Stimulated activated CD8-positive, alpha-beta memory T cell treated with anti-CD3 and anti-CD28 coated beads, Interleukin-7, amount 100 ng/mL, for 48 hours (primary cell): ENCODE measurements at places on chromosomes 5 and 9.

DNA sequence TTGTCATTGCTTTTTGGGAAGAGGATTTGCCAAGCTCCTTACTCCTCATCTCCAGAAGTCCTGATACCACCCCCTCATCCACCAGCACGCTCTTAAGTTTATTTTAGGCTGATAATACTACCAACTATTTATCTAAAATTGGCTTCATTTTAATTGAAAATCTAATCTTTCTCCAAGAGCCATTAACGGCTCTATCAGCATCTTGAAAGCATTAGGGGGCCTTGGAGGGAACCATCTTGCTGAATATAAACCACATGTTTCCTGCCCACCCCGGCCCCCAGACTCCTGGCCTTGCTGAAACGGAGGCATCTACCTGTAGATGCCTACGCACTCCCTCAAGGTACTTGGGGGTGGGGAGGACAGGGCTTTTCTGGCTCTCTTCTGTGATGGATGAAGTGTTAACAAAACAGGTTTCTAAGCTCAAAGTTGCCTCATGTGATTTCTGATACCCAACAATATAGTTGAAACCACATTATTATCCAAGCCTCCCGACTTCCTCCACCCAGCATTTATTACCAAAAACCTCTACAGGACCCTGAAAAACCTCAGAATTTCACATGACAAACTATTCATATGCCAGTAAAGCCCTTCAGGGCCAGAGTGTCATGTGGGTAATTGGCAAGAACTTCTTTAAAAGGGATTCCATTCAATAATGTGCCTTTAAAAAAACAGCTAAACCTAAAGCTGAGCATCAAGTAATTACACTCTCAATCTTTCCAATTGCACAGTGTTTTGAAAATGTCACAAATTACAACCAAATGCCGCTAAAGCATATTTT is 96.7 kb downstream of the SAXO1 start:
- DNase-seq, result no peak

- DNase-seq, result no peak
Measured at GRCh38 chr5:34599471-34600117, 56.5 kb upstream of the RAI14 start.

GRCh38 chr9:113471566-113471965 is 8.0 kb downstream of the RGS3 start:
- DNase-seq, result no peak

DNA sequence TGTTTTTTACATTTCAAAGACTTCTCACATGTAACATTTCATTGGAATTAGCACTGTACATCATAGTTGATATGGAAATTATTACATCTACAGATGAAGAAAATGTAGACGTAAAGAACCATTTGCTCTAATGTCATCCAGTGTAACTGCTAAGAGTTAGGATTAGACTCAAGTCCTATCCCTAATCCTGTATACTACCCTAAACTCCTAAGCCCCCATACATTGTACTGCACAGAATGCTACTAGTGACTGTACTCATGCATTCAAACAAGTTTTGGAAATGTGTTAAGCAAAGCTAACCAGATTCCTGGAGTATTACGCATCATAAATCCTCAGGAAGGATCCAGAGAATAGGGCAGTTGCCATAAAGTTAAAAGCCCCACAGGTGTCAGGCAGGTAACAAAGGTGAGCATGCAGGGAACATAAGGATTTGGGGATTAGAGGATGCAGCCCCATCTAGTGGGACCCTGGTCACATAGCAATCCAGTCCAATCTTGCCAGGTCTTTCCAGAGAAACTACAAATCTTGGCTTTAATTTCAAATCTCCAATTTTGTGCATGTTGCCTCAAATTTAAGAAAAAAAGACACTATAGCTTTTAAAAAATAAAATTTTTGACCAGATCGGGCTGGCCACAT is 32.0 kb downstream of the HAVCR1 start:
- no peak for DNase-seq

DNA sequence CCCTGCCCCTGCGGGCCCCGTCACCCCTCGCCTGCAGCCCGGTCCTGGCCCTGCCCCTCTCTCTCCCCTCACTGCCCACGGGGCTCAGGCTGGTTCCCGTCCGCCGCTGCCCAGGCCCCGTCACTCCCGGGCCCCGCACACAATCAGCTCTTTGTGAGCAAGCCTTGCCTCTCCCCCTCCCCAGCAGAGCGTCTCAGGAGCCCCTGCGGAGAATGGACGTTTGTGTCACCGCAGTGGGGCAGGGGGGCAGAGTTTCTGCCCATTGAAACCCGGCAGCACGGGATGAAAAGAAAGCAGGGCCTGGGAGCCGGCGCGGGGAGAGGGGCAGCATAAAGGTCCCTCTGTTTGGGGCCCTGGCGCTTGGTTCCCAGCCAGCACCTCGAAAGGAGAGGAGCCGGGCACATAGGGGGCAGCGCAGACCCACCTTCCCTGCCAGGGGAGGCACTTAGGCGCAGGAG is 13.5 kb upstream of the NUP214 start:
- DNase-seq, result no peak

DNA sequence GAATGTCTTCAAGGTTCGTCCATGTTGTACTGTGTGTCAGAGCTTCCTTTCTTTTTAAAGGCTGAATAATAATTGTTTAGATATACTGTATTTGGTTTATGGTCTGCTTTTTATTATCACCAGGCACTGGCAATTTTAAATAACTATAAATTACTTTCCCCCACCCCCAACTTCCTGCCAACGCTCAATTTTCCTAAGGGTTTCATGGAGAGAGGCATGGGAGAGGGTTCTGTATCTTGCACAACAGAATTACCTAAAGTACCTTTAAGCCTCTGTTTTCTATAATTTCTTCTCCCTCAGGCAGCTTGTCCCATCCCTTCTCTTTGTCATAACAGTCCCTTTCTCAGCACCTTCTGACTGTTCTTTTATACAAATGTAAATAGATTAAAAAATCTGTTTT is 10.4 kb downstream of the PSAT1 start:
- DNase-seq, result no peak

DNA sequence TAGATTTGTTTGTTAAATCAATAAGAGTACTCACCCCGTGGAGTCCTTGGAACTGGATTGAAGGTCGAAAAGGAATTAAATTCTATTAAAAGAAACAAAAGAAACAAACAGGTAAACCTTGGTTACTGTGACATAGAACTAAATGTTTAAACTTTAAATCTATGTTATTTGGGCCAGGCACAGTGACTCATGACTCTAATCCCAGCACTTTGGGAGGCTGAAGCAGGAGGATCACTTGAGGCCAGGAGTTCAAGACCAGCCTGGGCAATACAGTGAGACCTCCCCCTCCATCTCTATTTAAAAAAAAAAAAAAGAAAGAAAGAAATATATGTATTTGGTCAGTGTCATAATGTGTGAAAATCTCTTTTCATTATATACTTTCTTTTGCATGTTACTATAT is 18.7 kb downstream of the ELL2 start:
- no peak for DNase-seq

DNA sequence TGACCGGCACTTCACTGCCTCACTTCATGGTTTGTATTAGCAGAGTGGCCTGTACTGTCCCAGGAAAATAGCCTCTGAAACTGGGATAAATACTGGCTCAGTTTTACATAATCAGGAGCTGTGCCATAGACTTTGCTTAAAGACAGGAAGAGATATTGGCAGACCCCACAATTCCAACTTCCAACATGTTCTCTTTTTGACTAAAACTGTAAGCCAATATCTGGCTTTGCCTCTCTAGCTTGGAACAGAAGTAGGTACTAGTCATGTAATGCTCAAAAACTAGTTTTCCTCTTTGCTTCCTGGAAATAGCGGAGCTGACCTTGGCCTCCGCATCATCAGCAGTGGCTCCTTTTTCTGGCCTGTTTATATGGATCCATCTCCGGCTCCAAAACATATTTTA is 276.9 kb downstream of the CDH9 start:
- DNase-seq, result no peak

DNA sequence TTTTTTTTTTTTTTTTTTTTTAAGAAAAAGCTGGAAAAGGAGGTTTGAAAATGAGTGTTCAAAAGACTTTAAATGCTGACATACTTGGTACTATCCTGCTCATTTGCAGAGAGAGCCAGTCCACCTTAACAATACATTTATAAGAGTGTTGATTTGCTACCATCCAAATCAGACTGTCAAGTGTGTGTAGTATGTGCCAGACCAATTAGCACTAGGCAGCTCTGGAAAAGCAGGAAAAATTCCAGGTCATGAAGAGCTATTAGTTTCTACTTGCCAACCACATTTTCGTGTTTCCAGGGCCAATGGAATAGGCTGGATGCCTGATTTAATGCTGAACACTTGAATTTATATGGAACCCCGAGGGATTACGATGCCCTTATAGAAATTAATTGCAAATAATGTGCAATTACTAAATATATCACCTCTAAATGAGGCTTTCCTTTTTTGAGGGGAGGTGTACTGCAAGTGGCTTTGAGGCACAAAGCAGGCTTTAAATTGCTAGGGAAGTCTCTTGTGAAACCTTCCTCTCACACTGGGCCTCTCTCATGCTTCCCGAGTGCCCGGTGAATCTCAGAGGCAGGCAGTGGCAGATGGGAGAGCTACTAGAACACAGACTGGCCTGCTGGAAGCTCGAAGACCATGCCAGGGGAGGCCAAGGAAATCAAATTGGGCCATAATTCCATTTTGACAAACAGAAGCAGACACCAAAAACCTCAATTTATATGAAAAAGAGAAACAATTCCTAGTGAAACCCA is 178.7 kb downstream of the PPP2R2B start:
- no peak for DNase-seq

GRCh38 chr9:33628865-33629410 is 104.9 kb downstream of the ANKRD18B start:
- no peak for DNase-seq

GRCh38 chr9:127543221-127543620 is 68.9 kb upstream of the STXBP1 start:
- no peak for DNase-seq

DNA sequence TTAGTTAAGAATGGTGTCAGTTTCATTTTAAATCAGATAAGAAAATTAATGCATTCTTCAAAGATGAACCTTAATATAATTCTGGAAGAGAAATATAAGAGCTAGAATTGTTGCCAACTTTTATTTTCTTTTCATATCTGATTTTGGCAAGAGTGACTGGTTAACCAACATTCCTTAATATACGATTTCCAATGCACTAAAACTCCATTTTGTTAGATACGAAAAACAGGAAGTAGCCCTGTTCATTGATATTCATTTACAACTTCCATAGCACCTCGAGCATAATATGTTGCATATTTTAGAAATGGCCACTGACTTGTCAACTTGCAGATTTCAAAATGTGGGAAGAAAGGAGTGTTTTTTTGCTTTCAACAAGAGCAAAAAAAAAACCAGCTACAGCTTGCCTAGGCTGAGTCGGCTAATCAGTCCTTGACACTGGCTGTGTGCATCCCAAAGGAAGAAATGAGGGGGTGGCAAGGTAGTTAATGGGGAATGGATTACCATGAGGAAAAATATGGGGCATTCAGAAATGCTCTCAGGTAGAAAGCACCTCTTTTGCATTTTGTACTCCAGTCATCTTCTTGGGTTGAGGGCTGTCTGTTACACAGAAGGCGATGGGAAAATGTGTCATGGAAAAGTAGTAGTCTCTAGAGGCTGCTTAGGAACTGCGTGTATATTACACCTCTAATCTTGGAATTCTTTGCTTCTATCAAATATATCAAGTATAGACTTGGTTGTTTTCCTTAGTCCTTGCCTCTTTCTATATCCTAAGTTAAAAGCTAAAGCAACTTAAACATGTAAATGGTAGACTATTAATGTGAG is 3.9 kb downstream of the MAP3K1 start:
- DNase-seq, result no peak

- no peak for DNase-seq
Measured at GRCh38 chr5:144465441-144465840, 294.8 kb downstream of the KCTD16 start.

GRCh38 chr5:1885868-1886845 is 3.4 kb upstream of the IRX4 start:
- no peak for DNase-seq

DNA sequence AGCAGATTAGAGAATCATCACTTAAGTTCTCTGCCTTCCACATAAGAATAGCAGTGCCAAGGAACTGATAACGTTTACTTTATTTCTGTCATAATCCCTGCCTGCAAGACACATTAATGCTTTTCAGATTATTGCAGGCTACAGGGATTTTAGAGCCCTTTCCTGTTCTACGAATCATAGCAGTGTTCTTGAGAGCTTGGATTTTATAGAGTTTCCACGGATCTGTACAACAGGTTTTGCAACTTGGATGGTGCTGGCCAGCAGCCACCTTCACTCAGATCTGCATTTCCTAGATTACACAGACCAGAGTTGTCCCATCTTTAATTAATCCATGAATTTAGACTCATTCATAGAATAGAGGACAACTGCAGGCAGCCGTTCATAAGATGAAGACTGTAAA is 38.1 kb downstream of the SLC12A2 start:
- DNase-seq, result no peak

- DNase-seq, result no peak
Measured at GRCh38 chr5:143140492-143141203, 262.8 kb downstream of the NR3C1 start.

DNA sequence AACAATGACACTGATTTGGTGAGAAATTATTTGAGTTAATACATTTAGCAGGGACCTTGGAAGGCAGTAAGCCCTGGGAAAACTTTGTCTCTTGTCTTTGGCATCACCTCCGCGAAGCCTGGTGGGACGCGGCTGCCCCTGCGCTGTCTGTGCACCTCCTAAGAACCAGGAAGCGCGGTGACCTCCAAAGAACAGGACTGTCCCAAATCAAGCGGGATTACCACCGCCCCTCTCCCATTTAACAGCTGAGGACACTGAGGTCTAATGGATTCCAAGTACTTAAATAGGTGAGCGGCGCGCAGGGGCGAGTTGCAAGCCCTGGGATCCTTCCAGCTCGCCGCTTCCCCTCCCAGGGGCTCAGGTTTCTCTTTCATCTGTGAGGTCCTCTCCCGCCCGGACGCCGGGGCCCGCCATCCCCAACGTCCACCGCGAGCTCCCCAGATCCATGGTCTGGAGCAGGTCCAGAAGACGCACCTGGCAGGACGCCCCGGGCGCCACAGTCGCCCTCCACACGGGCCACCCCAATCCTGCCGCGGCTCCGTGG is 432 bp downstream of the STARD4 start:
- no peak for DNase-seq

DNA sequence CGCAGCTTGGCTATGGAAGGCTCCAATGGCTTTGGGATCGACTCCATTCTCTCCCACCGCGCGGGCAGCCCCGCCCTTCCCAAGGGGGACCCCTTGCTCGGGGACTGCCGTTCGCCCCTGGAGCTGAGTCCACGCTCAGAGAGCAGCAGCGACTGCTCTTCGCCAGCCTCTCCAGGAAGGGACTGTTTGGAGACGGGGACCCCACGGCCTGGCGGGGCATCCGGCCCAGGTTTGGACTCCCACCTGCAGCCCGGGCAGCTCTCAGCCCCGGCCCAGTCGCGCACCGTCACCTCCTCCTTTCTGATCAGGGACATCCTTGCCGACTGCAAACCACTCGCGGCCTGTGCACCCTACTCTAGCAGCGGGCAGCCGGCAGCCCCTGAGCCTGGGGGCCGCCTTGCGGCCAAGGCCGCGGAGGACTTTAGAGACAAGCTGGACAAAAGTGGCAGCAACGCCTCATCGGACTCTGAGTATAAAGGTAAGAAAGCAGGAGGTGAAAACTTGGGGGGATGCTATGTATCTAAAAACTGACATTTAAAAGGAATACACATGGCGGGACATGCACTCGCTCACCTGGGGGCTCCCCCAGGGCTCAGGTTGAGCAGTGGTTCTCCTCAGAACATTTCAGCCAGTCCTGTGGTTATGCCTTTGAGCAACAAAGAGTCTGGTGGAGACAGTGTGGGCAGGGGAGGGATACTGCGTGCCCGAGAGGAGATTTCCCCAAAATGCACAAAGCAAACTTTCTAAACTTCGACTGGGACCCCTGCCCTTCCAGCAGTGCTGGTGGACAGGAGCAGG is 579 bp downstream of the BARHL1 start:
- no peak for DNase-seq
